ENCODE measurements at places on chromosomes 7 and 10.

- DNase-seq: peak; percentile 34
These were observed 11.8 kb downstream of the ZAN start for GRCh38 chr7:100745184-100745583.

DNA sequence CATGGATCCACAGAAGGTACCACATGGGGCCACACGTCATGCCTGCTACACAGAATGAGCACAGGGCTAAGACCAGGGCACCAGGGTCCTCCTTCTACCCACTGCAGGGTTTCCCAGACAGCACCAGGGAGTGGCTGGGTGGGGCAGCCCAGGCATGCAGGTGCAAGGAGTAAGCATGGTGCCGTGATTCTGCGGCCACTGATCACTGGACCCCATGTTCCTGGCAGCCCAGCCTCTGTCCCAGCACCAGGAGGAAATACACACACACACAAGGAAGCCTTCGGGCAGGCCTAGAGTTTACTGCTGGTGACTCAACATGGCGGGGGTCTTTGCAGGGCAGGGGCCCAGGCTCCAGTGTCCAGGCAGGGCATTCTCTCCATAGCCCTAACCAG, 13.9 kb downstream of the ATP6V1F start:
- no peak for DNase-seq

- no peak for DNase-seq
These were observed 85.9 kb downstream of the FRMD4A start for GRCh38 chr10:14244801-14245211.

DNA sequence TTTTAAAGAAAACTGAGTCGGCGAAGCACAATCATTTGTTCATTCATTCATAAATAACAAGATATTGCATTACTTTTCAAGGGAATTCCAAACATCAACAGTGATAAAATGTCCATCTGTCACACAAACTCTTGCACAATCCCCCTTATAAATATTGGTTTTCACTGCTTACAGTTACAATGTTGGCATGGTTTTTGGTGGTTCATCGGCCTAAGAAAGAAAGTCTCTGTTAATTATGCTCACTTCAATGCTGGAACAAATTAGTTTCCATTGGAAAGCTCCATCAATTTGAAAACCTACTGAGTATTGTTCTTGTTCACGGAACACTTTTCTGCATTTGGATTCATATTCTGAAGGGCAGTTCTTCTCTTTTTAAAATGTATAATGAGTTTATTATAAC, 188.5 kb downstream of the JAZF1 start:
- DNase-seq: no peak

DNA sequence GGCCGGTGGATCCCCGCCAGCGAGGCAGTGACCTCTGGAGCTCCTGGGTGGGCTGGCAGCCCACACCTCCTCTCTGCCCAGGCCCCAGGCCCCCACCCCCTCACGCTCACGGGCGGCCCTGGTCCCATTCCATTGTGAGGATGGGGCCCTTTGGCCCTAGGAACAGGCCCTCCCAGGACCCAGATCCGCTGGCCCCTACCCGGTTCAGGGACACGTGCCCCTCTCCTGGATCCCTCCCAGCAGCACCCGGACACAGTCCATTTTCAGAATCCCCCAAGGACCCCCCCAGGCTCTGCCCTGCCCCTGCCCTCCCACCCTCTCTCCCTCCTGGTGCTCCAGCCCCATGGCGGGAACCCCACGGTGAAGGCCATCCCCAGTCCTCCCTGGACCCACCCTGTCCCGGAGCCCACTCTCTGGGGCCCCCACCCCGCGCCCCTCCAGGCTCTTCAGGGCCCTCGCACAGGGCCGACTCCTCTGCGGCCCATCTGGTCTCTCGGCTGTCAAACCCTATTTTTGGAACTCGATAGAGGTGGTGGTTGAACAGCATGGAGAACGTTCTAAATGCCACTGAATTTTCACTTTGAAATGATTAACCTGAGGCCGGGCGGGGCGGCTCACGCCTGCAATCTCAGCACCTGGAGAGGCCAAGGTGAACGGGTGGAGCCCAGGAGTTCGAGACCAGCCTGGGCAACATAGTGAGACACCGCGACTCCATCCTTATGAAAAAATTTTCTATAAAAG, 8.1 kb downstream of the ADAP1 start:
- DNase-seq: no peak

DNA sequence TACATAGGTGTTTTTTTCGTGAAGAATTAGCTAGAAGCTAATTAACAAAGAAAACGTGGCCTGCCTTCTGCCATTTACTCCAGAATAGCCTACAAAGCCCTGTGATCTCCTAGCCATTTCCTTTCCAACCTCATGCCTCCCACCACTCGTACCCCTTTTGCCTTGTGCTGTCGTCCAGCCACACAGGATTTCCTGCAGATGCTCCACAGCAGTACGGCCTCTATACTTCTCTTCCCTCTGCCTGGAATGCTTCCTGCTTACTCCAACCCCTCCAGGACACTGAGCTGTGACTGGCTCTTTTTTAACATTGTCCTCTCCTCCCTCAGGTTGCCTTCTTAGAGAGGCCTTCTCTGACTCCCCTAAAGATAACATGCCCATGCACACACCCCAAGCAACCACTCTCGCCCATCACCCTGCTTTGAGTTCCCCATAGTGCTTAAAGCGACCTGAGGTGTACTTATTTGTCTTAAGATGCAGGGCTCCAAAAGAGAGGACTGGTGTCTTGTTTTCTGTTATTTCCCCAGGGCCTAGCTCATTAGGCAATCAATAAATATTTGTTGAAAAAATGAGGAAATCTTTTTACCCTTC, 32.7 kb downstream of the STK17A start:
- no peak for DNase-seq

DNA sequence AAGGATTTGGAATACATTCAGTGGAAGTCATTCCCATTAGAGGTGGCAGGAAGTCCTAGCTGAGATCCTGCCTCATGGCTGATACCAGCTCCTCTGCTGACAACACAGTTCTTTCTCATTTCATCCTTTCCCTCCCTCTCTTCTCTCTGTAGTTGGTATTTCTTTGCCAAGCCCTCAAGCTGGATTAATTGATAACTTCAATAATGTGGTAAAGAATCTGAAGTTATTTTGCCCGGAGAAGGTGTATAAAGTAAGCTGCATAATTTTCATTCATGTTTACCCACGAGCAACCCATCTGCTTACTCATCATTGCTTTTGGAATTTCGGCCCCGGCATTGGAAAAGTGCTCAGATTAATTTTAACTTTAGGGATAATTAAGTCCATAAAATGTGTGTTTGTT, 85.2 kb upstream of the PLPP4 start:
- no peak for DNase-seq

GRCh38 chr7:41378156-41378555, 324.7 kb downstream of the INHBA start:
- no peak for DNase-seq

GRCh38 chr10:71438761-71439160, 42.0 kb downstream of the CDH23 start:
- DNase-seq: no peak

- no peak for DNase-seq
These were observed 81.0 kb downstream of the TMEM270 start for GRCh38 chr7:73941836-73942551.

DNA sequence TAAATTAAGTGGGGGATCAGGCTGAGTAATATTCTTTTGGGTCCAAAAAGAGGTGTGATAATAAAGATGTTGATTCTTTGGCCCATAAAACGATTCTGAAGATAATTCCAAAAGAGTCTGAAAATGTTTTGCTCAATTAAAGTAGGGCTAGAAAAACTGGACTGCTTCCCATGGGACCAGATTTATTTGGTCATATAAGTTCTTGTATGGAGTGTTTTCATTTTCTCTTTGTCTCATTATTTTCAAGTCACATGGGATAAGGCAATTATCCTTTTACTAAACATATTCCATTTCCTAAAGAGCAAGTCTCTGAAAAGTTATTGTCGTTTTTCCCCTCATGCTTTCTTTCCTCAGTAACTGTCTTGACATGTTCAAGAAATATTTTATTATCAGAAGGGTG, 41.5 kb downstream of the CDK6 start:
- DNase-seq: no peak

DNA sequence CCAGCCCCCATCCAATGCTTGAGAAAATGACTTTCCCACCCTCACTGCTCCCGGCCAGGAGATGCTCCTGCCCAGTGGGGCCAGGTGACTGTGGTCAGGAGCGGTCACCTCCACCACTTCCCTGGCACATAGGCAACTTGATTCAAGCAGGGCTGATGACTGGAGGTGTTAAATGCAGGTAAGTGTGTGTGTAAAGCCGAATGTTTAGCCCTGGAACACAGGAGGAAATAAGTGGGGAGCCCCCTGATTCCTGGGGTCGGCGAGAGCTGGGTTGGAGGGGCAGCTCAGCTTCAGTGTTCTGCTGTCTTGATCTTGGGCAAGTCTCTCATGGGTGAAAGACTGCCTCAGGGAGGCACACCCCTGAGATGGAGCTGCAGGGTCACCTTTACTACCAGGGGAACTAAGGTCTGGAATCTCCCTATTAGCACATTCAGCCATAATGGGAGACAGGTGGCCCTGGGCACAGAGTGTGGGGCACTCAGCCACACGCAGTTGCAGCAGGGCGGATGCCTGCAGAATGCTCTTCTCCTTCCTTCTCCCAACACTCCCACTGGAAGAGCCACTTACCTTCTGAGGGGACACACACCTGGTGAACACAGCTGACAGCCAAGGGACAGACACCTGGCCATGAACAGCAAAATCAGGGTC, 124.1 kb downstream of the PTPN20 start:
- no peak for DNase-seq

GRCh38 chr7:2306688-2307087, 7.6 kb downstream of the SNX8 start:
- DNase-seq: no peak

- DNase-seq: no peak
These were observed 61.6 kb downstream of the LSM5 start for GRCh38 chr7:32428546-32428945.

GRCh38 chr10:52777414-52777813, 4.8 kb upstream of the MBL2 start:
- no peak for DNase-seq

DNA sequence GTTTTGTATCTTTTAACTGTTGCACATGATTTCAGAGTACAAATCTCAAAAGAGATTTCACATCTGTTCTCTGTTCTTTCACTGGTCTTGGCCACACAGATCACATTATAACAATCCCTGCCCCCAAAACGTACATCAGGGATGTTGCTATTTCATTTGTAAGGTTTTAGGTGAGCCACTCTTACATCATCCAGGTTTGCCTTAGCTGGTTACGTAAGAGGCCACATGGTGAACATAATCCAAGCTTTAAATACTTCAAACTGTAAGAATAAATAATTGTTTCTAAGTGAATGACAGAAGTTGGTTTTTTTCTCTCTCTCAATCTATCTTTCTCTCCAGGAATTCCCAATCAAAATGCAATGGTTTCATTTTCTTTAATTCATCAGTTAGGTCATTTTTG, 245.9 kb upstream of the HGF start:
- DNase-seq: no peak

DNA sequence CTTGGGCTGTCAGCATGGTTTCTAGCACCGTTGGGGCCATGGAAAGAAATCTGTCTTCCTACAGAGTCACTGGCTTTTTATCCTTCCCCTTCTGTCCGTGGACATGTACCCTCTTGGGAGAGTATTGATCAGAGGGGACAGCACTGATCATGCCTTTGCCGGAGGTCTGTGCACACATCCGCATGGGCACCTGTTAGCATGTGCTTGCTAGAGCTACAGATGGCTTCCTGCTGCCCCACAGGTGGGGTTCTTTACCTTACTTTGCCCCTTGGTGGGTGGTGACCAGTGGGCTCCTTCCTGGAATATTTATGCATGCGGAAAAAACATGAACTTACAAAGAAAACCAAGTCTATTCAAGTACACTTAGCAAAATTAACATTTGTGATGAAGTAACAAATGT, 24.9 kb downstream of the RPS24 start:
- no peak for DNase-seq

DNA sequence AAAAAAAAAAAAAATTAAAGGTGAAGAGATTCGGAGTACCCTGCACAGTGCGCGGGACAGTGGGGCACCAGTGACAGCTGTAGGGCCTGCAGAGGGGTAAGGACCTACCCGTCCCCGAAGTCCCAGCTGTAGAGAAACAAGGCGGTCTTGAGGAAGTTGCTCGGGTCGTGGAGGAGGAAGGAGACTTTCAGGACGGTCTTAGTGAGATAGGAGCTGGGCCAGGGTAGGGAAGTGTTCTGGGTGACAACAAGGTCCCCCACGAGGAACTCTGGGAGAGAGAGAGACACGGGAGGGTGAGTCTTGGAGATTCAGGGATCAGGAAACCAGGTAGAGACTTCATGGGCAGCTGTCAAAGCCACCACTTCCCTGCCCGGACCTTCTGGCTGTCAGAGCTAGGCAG, 9.7 kb downstream of the TMEM130 start:
- DNase-seq: no peak

GRCh38 chr7:13933091-13933490, 56.4 kb downstream of the ETV1 start:
- no peak for DNase-seq

- DNase-seq: no peak
These were observed 113.7 kb downstream of the CSTF2T start for GRCh38 chr10:51585742-51586141.

DNA sequence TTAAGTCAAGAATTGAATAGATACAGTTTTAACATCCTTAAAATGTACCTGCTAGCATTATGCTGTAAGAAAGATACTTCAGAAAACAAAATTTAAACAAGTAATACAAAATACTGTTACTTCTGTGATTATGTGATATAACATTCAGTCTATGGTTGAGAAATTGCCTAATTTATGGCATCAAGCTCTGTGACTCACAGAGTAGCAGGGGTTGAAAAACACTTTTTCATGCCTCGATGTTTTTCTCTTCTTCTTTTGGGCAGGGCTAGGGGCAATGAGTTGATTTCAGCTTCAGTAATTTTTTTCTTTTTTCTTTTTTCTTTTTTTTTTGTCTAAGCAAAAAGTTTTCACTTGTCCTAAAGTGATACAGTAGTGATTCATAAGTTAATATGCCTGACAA, 209.2 kb downstream of the MBL2 start:
- no peak for DNase-seq

DNA sequence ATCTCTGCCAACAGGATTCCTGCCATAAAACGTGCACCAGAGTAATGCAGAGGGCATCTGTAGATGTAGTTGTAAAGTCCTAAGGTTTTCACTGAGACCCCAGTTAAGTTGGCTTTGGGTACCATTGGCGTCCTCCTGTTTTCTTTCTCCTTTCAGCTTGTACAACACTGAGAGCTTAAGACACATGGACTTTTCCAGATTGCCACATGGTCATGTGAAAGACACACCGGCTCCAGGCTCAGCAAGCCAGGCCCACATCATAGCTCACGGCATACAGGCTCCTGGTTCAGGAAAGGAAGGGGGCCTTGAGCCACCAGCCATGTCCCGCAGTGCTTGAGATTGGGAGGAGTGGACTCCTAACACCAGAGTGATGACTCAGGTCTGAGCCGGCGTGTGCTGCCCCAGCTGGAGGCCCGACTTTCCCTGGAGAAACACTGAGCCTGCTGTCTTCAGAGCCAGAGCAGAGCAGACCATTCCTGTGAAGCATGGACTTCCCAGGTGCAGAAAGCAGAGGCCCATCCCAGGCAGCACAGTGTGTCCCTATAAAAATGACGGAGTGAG, 252.7 kb downstream of the PRPF18 start:
- DNase-seq: no peak

GRCh38 chr10:62082271-62082656, 180.8 kb downstream of the ARID5B start:
- no peak for DNase-seq

- DNase-seq: no peak
These were observed 575.3 kb downstream of the IPMK start for GRCh38 chr10:57692255-57692980.
